ENCODE measurements at places on chromosomes 1 and 21. TPM values are rescaled to one million over a fixed set of nuclear protein-coding genes. Genes with fewer than 3 reads are reported as not detected.
A peak's percentile ranks its signal among the peaks of the same experiment; 100 is the strongest.

SLAMF7 gene
- 0.63 TPM for total RNA-seq

KIF21B gene
- 2.2 TPM for total RNA-seq

FAM131C gene
- total RNA-seq = not detected

SLAMF1 gene
- total RNA-seq = 1.3 TPM

PLCH2 gene
- total RNA-seq = 0.59 TPM

SMIM12 gene
- total RNA-seq = 35.1 TPM

SYT6 gene
- 0.30 TPM for total RNA-seq

DNA sequence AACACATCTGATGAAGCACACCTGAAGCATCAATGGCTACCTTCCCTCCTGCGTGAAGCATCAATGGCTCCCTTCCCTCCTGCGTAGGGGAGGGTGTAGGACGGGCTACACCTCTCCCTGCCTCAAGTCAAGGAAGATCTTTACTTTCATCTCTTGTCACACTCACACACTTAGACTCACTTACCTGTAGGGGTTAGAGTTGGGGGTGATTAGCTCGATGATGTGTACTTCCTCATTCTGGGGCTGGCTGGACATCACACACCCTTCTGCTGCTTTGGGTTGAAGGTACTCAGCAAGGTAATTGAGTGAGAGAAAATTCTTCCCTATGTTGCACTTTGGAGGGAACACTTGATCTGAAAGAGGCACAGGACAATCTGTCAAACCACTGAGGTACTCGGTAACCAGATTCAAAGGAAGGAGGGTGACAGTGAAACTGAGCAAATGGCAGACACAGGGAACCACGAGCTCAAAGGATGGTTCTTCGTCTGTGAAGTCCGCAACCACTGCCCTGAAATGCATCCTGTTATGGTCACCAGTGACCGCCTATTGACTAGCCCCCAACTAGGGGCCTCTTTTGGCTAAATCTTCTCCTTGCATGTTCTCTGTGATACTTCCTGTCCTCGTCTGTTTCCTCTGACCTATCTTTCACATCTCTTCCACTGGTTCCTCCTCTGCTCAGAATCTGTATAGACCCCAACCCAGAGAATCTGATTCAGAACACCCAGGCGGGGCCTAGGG lies 156.2 kb downstream of the TGFBR3 start:
- no peak for DNase-seq

DNA sequence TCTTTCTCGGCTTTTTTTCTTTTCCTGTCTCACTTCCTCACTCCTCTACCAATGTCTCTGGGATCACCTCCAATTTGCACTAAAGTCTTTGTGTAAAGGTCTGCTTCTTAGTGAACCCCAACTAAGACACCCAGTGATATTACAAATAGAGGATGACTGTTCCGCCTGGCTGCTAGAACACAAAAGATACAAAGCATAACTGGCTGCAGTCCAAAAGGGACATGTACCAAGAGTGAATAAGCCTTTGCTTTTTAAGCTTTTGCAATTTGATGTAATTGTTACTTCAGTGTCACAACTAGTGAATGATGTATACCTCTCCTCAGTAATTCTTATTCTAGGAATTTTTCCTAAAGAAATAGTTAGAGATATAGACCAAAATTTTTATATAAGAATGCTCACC lies 82.8 kb upstream of the BEND5 start:
- no peak for DNase-seq

- no peak for DNase-seq
Measured at GRCh38 chr1:3481836-3482375, 27.4 kb downstream of the ARHGEF16 start.

DNA sequence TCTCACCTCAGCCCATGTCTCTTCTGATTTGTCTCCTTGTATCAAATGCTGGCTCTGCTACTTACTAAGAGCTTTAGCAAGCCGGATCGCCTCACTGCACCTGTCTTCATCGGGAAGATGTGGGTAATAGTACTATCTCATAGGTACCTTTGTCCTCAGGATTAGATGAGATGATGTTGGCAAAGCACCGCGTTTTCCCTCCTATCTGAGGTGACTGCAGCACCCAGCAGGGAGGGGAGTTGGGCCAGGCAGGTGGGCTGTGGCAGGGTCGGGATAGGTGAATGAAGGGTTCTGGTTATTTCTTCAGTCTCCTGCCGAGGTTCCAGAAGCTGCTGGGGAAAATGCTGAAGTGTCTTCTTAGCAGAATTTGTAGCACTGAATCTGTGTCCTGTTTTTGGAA lies 5.2 kb downstream of the OPRD1 start:
- DNase-seq = no peak

- DNase-seq = no peak
Measured at GRCh38 chr1:183937611-183938010, 99.9 kb downstream of the COLGALT2 start.

GRCh38 chr1:47972864-47973432 lies 24.2 kb downstream of the TRABD2B start:
- no peak for DNase-seq

DNA sequence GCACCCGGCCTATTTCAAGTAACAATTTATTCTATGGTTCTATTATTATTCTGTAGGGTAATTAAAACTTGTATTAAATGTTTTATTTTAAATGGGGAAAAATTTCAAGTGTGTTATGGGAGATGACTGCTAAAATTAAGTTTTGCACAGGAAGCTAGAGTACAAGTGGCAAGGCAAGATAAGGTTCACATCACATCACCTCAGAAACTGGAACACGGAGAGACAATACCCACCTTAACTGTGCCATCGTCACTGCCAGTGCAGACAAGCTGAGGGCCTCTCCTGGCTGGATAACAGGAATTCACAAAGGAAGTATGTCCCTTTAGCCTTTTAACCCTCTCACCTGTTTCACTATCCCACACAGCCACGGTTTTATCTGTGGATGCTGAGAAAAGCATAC lies 7.6 kb downstream of the SNRNP40 start:
- no peak for DNase-seq

DNA sequence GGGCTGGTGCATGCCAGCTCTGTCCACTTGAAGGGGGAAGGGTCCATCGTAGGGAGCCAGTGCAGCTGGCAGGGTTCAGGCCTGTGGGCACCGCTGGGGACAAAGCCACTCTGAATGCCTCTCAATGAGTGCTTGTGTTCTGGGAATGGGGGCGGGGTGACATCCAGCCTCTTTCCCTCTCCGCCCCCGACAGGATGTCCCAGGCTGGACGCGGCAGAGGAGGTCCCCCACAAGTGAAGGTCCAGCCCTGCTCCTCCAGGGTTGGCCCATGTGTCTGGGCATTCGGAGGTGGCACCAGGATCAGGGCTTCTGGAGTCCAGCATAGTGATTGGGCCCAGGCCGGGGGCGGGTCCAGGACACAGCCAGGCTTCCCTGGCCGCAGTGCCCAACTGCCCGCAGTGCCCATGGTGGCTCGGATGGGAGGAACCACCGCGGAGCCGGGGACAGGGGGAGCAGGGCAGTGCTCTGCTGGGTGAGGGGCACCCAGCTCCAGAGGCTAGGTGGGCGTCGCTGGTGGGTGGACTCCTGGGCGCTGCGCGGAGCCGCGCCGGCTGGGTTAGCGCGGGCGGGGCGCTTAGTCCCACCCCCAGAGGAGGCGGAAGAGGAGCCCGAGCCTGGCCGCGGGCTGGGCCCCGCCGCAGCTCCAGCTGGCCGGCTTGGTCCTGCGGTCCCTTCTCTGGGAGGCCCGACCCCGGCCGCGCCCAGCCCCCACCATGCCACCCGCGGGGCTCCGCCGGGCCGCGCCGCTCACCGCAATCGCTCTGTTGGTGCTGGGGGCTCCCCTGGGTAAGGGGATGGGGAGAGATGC lies at the start of gene SHISA4:
SHISA4 (plus strand) TSS at position 617 of the 808 bp plus-strand sequence; CDS start at position 714, 97 bp downstream.
- peak; percentile 68 for DNase-seq

DNA sequence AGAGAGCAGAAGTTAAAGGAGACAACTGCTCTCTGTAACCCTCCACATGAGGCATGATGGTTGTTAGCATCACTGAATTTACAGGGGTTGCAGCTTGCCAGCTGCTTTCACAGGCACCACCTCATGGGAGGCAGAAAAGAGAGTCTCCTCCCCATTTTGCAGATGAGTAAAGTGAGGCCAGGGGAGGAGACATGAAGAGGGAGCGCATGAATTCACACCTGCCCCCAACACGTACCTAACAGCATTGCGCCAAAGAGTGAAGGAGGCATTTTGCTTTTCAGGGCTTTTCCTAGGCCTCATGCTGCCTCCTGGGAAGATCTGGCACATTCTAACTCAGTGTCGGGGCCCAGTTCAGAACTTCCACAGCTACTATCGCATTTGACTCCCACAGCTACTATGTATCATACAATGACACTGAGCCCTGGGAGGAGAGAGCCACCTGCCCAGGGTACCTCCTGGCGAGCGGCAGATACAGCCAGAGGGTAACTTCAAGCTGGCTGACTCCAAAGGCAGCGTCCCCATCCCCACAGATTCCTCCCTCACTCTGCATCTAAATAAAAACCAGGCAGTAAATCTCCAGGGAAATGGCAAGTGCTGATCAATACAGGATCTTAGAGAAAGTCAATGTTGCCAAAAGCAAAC lies 34.0 kb downstream of the GLIS1 start:
- DNase-seq = no peak

DNA sequence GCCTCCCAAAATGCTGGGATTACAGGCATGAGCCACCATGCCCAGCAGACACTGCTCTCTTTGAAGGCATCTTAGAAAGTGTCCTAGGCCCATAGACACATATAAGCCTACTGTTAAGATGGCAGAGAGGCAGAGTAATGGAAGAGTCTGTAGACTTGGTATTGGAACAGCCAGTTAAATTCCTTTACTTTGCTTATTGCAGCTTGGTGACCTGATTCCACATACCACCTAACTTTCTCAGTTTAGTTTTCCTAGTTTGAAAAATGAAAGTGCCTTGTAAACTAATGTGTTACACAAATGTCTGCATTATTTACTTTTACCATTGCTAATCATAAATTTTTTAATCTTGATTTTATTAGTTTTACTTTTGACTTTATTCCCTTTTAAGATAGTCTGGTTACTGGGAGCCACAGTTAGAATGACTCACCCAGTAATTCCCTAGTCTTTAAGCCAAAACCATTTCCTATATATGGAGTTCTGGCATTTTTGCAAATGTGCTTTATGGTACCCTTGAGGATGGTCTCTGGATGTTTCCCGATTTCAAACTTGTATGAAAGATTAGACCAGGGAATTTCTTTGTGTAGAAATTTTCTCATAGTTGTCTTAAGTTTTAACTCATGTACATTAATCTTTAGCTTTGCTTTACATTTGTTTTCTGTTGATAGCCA lies 6.4 kb downstream of the SMAP2 start:
- DNase-seq = no peak

DNA sequence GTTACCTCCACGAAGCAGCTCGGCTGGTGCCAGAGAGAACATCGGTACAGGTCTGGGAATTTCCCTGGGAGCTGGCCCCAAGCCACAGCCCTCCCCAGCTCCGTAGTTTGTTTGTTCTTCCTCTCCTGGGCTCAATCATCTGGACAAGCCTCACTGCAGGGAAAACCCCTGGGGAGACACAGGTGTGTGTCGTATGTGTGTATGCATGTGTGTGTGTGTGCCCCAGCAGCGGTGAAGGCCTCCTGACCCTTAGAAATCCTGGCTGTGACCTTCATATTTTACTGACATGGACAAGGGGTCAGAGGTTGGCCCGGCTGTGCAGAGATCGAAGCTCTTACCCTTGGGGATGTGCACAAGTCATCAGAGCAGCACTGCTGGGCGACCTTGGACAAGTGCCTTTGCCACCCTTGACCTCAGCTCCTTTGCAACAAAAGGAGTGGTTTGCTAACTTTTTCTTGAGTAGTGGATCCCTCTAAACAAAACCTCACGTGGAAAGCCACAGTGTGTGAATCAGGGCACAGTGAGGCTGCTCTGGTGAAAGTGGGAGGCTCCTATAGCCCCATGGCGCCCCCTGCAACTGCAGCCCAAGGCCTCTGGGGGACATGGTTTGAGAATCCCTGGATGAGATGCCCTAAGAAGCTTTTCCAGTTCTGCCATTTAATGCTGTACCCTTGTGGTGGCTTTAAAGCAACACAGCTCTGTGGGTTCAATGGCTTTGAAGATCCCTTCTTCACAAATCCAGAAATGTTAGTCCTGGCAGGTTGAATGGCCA lies 12.3 kb upstream of the IL22RA1 start:
- DNase-seq = no peak

GRCh38 chr1:199042193-199042592 lies 403.4 kb downstream of the PTPRC start:
- DNase-seq = no peak

DNA sequence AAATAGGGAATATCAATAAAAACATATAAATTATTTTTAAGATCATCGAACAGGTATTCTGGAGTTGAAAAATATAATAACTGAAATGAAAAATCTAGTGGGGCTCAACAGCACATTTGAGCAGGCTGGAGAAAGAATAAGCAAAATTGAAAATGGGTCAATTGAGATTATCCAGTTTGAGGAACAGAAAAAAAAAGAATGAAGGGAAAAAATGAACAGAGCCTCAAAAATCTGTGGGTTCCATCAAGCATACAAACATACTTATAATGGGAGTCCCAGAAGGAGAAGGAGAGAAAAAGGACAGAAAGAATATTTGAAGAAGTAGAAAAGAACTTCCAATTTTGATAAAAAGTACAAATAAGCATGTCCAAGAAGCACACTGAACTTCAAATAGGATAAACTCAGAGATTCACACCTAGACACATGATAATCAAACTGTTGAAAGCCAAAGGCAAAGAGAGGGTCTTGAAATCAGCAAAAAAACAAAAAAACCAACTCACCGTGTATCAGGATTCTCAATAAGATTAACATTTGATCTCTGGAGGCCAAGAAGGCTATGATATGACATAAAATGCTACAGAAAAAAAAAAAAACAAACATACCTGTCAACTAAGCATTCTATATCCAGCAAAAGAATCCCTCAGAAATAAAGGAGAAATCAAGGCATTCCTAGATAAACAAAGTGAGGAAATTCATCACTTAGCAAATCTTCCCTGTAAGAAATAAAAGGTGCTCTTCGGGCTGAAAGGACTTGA lies 5.4 kb upstream of the COQ8A start:
- no peak for DNase-seq

GRCh38 chr1:185741551-185741950 lies 7.4 kb downstream of the HMCN1 start:
- DNase-seq = no peak

GRCh38 chr1:59718989-59719360 lies 95.8 kb upstream of the HOOK1 start:
- DNase-seq = no peak
